NCI-H345 (cell line): ENCODE measurements at places on chromosomes 11 and 22.
A peak's percentile ranks its signal among the peaks of the same experiment; 100 is the strongest.

- DNase-seq: peak; percentile 25
These were observed 21.6 kb upstream of the PEX26 start for GRCh38 chr22:18056161-18056666.

GRCh38 chr11:131814108-131814507 lies 443.7 kb downstream of the NTM start:
- DNase-seq: no peak

- no peak for DNase-seq
These were observed 14.9 kb downstream of the BRSK2 start for GRCh38 chr11:1404461-1405185.

DNA sequence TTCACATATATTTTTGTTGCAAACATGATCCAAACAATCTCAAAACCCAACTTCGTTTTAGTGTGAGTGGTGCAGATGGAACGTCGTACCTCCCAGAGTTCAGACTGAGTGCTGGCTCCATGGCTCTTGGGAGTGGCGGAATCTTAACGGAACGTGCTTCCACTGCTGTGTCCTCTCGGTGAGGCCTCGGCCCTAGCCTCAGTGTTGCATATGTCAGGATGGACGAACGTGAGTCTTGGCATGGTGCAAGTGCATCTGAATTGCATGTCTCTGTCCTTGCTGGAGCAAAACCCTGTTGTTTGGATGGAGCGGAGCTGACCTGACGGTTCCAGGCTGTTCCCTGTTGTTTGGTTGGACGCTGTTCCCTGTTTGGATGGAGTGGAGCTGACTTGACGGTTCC lies 306.8 kb downstream of the TBC1D22A start:
- DNase-seq: no peak

GRCh38 chr11:49995565-49995964 lies 13.2 kb upstream of the OR4C12 start:
- DNase-seq: peak; percentile 55

DNA sequence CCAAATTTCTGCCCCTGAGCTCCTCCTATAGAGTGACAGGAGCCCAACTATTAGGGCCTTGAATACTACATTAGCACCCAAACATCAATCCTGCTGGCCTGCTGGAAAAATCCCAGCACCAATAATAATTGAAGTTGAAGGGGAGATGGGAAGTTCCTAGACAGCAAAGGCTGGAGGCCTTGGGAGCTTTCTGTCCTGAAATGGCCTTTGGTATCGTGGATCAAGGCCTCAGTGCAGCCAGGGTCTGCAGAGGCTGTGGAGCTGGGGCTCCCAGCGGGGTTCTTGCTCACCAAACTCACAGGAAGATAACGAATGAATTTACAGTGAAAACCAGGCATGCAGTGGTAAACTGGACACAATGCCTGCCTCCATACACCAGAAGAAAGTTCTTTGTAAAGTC lies 9.2 kb upstream of the MICALL1 start:
- no peak for DNase-seq

GRCh38 chr11:16393340-16393739 lies 37.0 kb upstream of the SOX6 start:
- no peak for DNase-seq

DNA sequence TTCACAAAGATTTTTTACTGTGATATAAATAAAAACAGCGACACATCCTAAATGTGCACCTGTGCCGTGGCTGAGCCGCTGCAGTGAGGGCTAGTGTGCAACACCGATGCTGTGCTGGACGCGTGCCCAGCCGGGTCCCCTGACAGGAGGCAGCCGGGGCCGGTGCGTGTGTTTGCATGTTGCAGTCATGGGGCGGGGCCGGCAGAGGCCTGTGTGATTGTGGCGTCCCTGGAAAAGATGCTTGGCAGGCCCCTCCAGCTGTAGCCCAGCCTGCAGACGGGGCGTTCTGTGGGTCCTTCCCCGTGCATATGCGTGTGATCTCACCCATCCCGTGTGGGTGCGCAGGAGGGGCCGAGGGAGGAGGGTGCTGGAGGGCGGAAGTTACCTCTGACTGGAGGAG lies 30.6 kb downstream of the MUC6 start:
- peak; percentile 95 for DNase-seq

DNA sequence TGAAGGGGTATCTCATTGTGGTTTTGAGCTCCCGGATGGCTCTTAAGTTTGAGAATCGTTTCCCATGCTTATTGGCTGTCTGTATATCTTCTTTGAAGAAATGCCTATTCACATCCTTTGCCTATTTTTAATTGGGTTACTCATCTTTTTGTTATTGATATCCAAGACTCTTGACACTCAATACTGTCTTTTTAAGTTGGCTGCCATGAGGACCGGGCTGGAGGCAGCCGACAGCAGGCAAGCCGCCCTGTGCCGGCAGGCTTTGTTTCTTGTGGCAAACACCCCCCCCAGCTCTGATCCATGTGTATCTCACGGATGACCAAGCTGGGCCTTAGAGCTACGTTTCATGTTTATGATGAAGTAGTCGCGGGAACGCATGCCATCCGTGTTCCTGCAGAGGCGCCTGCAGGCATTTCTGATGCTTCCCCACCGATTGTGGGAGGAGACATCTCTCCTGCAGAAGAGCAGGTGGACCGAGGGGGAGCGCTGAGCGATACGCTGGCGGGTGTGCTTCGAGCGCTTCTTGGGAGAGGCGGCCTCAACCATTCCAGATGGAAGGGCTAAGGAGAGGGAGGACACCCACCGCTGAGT lies 95.8 kb downstream of the TBC1D22A start:
- no peak for DNase-seq

DNA sequence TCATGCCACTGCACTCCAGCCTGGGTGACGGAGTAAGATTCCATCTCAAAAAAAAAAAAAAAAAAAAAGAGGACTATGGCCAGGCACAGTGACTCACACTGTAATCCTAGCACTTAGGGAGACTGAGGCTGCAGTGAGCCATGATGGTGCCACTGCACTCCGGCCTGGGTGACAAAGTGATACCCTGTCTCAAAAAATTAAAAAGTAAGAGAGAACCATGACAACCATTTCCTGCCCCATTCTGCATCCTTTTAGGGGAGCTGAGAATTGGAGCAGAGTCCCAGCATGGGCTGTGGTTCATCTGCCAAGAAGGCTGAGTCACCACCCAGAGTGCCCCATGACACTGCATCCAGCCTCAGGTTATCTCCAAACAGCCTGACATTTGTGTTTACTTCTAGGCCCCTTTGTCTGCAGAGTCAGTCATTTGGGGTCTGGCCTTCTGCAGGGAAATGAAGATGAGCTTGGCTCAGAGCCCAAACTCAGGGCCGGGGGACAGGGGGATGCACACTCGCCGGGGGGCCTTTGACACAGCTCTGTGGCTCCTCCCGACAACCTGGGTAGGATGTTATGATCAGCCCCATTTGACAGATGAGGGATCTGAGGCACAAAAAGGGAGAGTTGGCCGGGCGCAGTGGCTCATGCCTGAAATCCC lies 4.7 kb downstream of the CSDC2 start:
- no peak for DNase-seq

DNA sequence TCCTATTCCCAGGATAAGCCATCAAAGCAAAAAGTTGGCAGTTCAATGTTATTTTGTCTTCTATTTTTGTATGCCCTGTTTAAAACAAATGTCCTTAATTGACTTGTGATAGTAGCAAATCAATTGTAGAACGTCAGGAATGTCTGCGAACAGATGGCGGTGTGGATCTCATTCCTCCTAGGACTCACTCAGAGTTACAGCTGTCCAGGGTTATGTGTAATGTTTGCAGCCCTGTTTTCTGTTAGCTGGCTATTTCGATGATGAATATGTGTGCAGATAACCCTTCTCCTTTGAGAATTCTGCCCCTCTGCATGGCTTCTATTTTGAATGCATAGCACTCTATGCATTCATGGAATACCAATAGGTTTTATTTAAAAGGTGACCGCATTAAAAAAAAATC lies 1248.0 kb upstream of the CNTN5 start:
- no peak for DNase-seq

GRCh38 chr11:15955595-15955994 lies 400.8 kb downstream of the SOX6 start:
- no peak for DNase-seq

- no peak for DNase-seq
These were observed 14.9 kb upstream of the ADA2 start for GRCh38 chr22:17234144-17234623.

- no peak for DNase-seq
These were observed 7.5 kb downstream of the DPAGT1 start for GRCh38 chr11:119093942-119094815.

DNA sequence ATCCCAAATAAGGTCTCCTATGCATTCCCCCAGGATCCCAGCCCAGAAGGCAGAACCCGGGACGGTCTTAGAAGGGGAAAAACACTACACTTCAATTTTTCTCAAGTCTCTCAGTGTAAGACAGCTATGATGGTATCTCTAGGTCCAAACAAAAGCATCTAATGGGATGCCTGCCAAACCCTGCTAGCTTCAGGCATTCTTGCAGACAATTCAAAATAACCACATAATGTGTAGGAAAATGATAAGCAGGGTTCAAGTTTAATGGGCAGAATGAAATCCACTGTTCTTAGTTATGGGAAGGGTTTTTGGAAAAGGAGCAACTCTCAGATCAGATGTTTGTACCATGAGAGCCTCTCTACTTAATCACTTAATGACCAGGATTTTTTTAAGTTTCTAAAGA lies 119.8 kb upstream of the ANO1 start:
- DNase-seq: no peak

DNA sequence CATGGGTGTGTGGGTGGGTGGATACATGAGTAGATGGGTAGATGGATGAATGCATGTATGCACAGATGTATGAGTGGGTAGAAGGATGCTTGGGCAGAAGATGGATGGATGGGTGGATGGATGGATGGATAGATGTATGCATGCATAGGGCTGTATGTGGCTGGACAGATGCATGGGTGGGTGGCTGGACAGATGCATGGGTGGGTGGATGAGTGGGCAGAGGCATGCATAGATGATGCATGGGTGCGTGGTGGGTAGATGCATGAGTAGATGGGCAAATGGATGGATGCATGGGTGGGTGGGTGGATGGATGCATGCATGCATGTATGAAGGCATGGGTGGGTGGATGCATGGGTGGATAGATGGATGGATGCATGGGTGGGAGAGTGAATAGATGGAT lies 6.8 kb upstream of the CD248 start:
- no peak for DNase-seq

DNA sequence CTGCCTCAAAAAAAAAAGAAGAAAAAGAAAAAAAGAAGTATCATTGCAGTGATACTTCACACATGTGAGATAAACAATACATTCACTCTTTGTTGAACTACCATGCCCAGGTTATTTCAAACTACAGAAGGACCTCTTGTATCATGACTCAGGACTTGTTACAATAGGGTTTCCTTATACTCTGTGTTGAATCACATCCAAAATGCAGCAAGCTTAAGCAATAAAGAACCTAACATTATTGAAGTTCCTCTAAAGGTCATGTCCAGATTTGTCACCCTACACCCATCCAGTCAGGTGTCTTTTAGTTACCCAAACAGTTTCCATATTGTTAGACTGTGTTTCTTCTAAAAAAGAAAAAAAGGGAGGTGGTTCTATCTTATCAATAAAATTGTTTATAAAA lies 26.9 kb upstream of the ALKBH3 start:
- no peak for DNase-seq

DNA sequence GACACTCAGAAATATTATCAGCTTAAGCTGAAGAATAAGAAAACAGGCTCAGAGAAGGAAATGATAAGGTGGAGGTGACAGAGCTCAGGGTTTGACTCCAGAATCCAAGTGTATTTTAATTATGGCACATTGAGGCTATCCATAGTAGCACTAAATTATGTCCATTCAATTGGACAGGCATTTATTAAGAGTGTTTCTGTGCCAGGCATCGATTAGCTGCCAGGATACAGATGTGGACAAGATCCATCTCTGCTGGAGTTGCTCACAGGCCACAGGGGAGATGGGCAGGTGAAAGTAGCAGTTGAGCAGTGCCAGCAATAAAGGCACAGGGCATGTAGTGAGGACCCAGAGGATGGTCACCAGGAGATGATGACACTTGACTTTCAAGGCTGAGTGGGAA lies 592.5 kb downstream of the INSC start:
- DNase-seq: no peak
